NCI-H526 (cell line): ENCODE measurements at places on chromosomes 7 and 10.

DNA sequence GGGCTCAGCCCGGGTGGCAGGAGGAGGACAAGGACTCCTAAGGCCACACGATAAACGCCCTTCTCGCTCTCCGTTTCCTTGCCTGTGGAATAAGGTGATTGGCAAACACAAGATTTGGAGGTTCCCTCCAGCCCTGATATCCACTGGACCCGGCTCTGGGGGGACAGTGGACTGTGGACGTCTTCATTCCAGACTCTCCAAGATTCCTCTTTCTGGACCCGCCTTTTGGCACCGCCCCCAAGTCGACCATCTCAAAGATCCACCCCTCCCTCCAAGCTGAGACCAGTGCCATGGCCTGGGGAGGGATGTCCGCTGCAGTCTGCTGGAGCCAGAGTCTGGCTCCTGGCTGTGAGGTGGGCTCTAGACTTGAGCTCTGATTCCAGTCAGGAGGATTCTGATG is 23.6 kb downstream of the ZNF783 start:
- DNase-seq: peak; percentile 53

- DNase-seq: peak; percentile 77
These were observed 113.7 kb downstream of the CDK14 start for GRCh38 chr7:90709501-90710465.

- no peak for DNase-seq
These were observed 58.4 kb downstream of the CHCHD3 start for GRCh38 chr7:133023370-133024071.

- no peak for DNase-seq
These were observed 214.7 kb downstream of the DNAJB6 start for GRCh38 chr7:157551325-157552070.

- DNase-seq: no peak
These were observed 15.5 kb downstream of the ENTPD7 start for GRCh38 chr10:99674762-99675161.
